Stimulated activated CD4-positive, alpha-beta T cell treated with anti-CD3 and anti-CD28 coated beads, Interleukin-4, amount 100 ng/mL, for 1 hour (primary cell): ENCODE measurements at places on chromosomes 13 and 19.
A peak's percentile ranks its signal among the peaks of the same experiment; 100 is the strongest.

- DNase-seq: no peak
Observed at GRCh38 chr19:391207-391557, 17.8 kb downstream of the C2CD4C start.

DNA sequence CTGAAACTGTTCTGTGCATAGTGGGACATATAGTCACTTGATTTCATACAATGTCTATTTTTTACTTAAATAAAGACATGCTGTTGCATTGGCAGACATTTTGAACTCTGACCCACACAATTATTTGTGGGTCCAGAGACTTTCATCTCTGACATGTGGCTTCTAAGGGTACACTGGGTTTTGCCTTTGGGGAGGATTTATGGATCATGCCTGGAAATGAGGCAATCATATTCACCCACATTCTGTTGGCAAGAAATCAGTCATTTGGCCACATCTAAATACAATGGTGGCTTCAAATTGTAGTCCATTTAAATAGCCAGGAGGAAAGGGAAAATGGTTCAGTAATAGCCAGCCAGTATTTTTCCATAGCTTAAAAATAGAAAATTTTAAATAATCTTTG is 238.3 kb upstream of the KLF12 start:
- DNase-seq: no peak

DNA sequence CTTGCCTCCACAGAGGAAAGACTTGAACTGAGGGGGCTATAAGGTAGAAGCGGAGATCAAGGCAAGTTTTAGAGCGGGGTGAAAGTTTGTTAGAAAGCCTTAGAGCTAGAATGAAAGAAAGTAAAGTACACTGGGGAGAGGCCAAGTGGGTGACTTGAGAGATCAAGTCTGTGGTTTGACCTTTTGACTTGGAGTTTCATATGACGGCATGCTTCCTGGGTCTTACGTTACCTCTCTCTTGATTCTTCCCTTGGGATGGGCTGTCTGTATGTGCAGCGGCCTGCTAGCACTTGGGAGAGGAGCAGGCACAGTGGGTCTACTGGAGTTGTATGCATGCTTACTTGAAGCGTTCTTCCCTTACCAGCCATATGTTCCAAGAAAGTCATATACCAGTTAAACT is 1768.5 kb downstream of the PCDH9 start:
- DNase-seq: no peak

DNA sequence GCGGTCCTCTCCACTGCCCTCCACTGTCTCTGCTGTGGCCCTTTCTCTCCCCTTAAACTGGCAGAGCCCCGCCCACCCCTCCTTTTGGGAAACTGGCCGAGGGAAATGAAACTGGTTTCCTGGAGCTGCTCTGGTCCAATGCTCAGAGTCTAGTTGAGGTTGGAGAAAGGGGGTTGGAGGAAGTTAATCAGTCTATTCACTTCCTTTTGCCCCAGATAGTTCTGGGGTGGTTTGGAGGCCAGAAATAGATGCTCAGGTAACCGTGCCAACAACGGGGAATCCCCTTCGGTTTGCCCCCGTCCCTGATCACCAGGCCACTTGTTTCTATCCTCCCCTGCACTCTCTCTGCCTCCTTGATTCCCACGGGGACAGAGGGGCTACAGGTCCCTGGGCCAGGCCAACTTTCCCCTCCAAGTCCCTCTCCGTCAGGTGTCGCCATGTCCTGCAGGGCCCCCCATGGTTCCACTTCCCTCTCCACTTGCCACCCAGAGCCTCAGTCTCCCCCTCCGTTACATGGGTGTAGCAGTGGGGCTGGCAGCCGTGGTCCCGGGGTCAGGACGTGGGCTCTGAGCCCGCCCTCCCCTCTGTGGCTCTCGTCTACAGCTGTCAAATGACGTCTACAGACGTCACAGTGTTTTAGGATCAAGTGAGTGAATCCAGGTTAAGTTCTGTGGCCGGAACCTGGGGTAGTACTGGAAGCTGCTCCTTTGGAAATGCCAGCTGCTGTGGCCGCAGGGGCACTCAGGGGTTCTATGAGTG is at the start of gene IL4I1:
IL4I1 (minus strand) TSS at position 25 of the 759 bp plus-strand sequence. CDS start 727 bp downstream, outside the sequence.
- peak; percentile 59 for DNase-seq

GRCh38 chr13:29676535-29676934 is 81.0 kb upstream of the SLC7A1 start:
- DNase-seq: no peak

DNA sequence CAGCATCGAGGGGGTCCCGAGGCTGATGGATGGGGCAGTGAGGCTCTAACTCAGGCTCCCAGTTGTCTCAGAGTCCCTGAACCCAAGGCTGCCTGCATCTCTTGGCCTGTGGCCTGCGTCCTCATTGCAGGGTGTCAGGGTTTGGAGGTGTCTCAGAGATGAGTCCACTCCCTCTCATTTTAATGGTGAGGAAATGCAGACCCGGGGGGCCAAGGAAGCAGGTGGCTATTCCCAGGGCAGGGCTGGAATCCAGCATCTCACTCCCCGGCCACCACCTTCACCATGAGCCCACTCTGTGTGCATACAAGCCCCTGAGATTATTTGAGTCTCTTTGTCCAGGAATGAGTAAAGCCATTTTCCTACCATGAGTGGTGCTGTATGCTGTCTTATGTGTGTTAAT is 21.4 kb downstream of the TEX29 start:
- DNase-seq: no peak

DNA sequence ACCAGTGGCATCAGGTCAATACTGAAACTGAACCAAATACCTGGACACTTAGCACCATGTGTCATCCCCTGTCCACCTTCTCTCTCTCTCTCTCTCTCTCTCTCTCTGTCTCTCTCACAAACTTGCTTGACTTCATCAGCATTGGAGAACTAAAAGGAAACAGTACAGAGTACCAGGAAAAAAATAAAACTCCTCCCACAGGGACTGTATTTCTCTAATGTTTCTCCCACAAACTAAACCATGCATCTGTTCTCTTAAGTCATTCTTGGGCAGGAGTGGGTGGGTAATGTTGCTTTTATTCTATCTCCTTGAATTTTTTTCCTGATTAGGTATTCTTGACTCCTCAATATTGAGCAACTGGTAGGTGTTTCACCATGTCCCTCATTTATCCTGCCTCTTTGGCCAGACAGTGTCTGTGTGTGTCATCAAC is 112.9 kb upstream of the CACNA1A start:
- DNase-seq: no peak
